ENCODE measurements at places on chromosomes 4 and X. TPM values are rescaled to one million over a fixed set of nuclear protein-coding genes. Genes with fewer than 3 reads are reported as not detected.

Gene LIMCH1
- polyA plus RNA-seq = 18.4 TPM

Gene ATP1B4
- polyA plus RNA-seq = not detected

Gene BEX2
- 9.8 TPM for polyA plus RNA-seq

Gene APLN
- 1.0 TPM for polyA plus RNA-seq

Gene NAA11
- not detected for polyA plus RNA-seq

Gene RASSF6
- 2.7 TPM for polyA plus RNA-seq

Gene ADH1C
- 10.8 TPM for polyA plus RNA-seq

Gene PNMA6F
- not detected for polyA plus RNA-seq

Gene CT55
- polyA plus RNA-seq = not detected

Gene MAOA
- polyA plus RNA-seq = 95.1 TPM

Gene AWAT2
- not detected for polyA plus RNA-seq

Gene TEX13D
- not detected for polyA plus RNA-seq

Gene INPP4B
- polyA plus RNA-seq = 4.7 TPM

Gene PRDX4
- 85.4 TPM for polyA plus RNA-seq

Gene UNC5C
- 3.7 TPM for polyA plus RNA-seq

Gene DIPK2B
- 12.8 TPM for polyA plus RNA-seq

Gene RNF128
- polyA plus RNA-seq = 5.6 TPM

Gene FTSJ1
- 28.2 TPM for polyA plus RNA-seq

Gene EGF
- polyA plus RNA-seq = 1.6 TPM

Gene DMP1
- not detected for polyA plus RNA-seq

Gene LETM1
- 15.6 TPM for polyA plus RNA-seq

Gene RBM47
- polyA plus RNA-seq = 7.6 TPM

Gene FAM47B
- polyA plus RNA-seq = not detected
